Cardiac muscle cell (in vitro differentiated cells and primary cell): ENCODE measurements at places on chromosomes 2 and 18.

DNA sequence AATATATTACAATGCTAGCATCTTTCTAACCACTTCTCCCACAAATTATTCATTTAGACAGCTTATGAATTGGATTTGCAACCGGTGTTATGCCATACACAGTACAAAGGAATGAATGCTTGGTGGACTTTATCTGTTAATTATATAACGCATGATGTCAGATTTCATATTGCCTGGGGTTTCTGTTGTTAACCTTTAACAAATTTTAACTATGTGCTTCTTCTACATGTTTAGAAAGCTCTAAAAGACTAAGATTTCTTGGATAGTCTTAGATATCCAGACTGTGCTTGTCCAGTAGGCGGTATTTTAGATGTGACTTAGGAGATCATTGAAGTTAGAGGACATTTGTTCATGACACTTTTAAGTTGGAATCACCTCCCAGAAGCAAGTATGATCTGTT is 976.3 kb downstream of the TMEM182 start:
- no peak for DNase-seq

GRCh38 chr2:236579048-236579745 is 9.6 kb downstream of the ACKR3 start:
- no peak for DNase-seq

DNA sequence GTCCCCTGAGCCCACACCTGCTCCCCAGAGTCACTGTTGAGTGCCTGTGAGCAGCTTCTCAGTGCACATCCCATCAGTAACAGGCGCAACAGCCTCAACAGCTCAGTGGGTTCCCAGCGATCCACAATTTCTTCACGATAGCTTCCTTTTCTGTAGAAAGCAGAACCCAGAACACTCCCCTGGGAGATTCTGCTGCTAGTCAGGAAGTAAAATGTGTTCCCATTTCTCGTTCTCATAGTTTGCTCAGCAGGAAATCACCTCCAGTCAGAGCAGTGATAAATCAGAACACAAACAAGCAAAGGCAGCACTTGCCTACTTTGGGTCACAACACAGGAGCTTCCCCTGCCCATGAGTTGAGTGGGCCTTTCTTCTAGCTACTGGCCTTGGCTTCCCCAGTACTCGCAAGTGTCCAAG is 48.9 kb upstream of the ATG16L1 start:
- no peak for DNase-seq

DNA sequence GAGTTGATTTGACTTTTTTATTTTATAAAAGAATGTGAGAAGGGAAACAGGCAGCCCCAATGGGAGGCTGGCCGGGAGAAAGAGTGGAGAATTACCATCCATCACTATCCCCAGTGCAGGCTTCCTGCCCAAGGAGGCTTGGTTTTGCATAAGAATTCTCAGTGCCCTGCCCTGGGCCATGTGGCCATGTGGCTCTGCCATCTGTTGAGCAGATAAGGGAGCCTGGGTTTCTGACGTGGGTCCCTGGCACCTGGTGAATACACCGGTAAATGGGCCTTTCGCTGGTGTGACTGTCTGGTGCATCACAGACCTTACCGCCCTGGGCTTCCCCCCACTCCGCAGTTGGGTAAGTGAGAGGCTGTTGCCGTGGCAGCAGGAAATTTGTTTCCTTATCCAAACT is 54.5 kb upstream of the TMEM163 start:
- DNase-seq = no peak

GRCh38 chr2:216057688-216058193 is 23.9 kb downstream of the PECR start:
- DNase-seq = no peak

- DNase-seq = peak; percentile 83
Observed at GRCh38 chr18:35267161-35267651, 22.8 kb downstream of the ZSCAN30 start.

GRCh38 chr18:65527879-65528633 is 222.8 kb upstream of the CDH7 start:
- DNase-seq = no peak

DNA sequence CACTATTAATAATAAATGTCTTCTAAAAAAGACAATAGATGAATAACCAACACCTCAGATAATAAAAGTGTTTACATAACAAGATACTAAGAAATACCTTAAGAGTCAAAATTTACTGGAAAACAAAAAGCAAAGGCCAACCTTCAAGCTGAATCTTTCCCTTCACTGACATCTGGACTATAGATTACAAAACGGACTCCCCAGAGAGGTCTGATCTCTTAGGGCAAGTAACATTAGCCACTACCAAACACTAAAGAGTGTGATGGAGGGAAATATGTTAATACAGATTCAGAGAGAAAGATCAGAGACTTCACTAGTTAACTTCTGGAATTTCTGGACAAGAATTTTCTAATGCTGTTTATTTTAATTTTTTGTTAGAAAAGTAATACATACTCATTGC is 13.9 kb downstream of the CLASP1 start:
- no peak for DNase-seq

DNA sequence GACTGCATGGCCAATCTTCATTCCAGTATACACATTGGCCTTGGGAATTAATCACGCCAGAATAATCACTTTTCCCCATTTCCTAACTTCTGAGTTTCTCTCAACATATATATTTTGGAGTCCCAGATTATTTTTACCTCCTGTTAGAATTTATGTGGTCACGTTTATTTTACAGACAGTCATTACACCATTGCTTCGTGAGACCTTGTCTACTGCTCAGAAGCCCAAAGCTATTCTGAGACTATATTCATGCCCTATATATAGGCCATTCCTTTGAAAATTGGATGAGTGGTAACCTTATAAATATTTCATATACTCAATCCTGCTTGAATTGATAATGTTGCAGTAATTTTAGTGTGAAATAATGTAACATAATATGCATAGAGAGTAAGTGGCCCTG is 610.0 kb upstream of the CDH2 start:
- DNase-seq = no peak

DNA sequence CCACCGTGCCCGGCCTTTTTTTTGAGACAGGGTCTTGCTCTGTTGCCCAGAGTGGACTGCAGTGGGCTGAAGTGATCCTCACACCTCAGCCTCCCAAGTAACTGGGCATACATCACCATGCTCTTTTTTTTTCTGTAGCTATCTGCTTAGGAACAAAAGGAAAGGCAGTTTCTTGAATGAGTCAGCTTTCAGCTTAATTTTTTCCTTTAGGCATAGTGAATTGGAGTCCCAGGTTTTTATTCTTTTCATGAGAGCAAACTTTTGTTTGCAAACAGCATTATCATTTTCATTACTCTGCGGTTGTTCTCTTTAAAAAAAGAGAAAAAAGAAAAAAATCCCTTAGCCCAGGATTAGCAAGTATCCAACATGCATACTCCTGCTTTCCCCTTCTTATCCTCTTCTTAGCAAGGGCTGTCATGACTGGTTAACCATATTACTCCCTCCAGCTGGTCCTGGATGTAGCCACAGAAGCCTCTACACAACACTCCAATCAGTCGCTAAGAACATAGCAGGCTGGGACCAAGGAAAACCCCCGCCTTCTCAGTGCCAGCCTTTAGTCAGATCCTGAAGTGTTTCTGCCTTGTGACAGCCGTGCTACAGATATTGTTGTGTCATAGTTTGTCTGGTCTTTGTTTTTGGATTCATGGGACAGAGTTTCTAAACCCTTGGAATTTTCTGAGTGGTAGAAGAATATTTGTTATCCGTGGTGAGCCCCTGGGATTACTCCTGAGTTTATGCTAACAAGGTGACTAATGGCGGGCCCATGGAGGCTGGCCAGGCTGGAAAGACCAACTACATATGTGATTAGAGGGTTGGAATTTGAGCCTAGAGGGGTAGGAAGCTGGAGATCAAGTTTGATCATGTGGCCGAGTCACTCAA is 23.3 kb upstream of the ST3GAL5 start:
- peak; percentile 79 for DNase-seq

- DNase-seq = no peak
Observed at GRCh38 chr2:144230448-144231085, 289.4 kb downstream of the ZEB2 start.

DNA sequence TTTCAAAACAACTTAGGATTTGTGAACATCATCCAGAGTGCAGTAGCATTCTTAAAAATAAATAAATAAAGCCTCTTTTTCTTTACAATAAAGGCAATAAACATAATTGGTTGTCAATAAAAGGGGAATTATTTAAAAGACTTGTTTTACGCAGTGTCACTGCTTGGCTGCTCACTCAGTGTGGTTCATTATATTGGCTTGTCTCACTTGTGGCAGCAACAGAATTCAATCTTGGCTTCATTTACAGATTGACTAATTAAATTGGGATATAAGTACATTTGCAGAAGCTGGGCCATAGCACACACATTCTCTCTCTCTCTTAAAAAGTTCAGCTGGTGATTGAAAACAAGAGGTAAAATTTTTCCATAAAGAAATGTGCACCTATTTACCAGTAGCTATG is 1027.6 kb downstream of the LRP1B start:
- DNase-seq = no peak

DNA sequence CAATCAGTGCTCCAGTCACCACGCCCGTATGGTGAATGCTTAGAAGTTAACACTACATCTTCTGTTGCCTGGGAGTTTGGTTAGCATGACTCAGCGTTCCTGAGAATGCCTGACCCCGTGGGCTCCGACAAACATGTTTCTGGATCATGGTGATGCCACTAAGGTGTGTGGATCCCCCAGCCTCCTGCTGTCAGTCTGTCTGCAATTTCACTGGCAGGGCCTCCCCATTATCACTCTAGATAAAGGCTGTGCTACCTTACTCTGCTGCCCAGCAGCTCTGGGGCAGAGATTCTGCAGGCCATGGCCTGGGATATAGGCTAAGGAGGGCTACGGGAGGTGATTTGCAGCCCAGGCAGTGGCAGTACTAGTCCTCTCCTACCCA is 66.0 kb downstream of the STPG4 start:
- peak; percentile 78 for DNase-seq

GRCh38 chr2:169928463-169928864 is 101.2 kb downstream of the UBR3 start:
- DNase-seq = peak; percentile 63

DNA sequence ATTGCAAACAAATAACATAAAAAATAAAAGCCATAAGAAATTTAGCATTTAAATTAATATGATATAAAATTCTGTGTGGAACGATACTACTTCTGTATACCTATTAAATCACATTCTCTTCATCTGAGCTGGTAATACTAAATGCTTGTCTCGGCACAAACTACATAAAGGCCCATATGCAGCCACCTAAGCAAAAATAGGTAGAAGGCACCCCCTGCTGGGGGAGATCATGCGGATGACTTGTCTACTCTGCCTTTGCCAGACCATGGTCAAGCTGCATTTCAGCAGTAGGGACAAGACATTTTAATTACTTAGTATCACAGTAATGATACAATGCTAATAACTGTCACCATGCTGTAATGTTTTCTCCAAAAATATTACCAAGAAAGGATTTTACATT is 108.0 kb downstream of the CDH19 start:
- peak; percentile 79 for DNase-seq

- peak; percentile 5 for DNase-seq
Observed at GRCh38 chr2:147275943-147276342, 568.9 kb upstream of the ACVR2A start.

DNA sequence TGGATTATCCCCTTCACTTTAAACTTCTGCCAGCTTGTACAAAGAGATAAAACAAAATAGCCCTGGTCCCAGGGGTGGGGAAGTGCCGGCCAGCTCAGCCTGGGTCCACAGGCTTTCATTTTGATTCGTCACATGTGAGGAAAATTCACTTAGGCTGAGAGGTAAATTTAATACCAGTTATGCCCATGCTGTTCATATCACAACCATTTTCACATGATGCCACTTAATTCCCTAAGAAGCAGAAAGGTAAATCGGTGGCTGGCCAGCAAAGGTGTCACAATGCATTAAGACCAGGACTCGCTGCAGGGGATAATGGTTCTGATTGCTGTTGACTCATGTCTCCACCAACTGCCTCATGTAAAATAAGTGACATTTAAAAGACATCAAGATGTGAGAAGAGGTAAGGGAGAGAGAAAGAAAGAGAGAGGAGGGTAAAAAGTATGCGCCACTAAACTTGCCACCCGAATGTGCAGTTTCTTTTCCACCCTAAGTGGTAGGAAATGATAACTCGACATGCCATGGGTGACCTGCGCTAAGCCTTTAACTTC is 261.0 kb upstream of the SIX3 start:
- no peak for DNase-seq

DNA sequence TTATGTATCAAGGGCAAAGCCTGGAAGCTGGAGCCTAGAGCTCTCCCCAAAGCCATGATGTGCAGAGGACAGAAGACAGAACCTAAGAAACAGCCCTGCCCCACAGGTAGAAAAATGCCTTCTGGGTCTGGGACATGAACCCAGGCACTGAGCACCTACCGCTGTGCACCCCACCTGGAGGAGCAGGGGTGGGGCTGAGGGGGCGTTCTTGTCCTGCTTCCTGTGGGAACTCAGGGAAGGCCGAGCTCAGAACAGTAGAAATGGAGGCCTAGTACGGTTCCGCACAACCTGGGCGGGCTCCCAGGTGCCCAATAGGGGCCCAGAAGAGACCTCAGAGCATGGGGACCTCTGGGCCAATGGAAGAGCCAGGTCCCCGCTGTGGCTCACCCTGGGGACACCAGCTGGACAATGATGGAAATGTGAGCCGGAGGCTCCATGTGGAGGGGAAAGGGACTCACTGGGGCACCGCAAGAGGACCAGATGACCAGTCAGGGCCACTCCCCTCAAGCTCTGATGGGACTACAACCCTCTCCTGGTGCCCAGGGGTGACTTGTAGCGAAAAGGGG is 3.2 kb downstream of the CRACDL start:
- no peak for DNase-seq

DNA sequence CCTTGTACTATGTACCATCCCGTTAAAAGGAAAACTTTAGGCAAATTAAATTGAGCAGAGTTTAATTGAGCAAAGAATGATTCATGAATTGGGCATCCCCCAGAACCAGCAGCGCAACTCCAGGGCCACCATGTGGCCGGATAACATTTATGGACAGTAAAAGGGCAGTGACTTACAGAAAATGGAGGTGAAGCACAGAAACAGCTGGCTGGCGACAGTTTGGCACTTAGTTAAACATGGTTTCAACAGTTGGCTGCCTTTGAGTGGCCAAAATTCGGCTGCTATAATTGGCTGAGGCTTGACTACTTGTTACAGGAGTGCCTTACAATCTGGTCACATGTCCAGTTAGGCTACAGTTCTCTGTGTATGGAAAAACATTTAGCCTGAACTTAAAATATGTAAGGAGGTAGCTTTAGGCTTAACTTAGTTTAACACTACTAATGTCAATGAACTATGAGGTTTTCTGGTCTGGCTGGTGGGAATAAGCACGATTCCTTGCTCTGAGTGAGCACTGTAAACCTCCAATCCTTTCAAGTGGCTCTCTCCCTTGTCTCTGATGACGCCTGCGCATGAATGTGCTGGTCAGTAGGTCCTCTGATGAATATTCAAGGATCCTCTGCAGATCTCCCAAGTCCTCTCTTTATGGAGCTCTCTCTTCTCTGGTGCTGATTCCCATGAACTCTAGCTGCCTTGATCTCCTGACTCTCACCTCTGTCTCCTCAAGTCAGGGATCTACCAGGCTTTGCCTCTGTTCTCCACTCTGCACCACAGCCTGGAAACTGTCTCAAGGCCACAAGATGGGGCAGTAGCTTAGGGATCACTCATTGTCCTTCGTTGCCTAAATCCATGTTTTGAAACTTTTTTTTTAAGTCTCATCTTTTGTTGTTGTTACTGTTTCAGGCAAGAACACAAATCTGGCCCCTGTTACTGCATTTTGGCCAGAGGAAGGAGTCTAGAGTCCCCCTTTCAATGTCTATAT is 24.4 kb upstream of the RAB31 start:
- peak; percentile 86 for DNase-seq
